ENCODE measurements at places on chromosomes 1 and 21. TPM values are rescaled to one million over a fixed set of nuclear protein-coding genes. Genes with fewer than 3 reads are reported as not detected.
A peak's percentile ranks its signal among the peaks of the same experiment; 100 is the strongest.

DNA sequence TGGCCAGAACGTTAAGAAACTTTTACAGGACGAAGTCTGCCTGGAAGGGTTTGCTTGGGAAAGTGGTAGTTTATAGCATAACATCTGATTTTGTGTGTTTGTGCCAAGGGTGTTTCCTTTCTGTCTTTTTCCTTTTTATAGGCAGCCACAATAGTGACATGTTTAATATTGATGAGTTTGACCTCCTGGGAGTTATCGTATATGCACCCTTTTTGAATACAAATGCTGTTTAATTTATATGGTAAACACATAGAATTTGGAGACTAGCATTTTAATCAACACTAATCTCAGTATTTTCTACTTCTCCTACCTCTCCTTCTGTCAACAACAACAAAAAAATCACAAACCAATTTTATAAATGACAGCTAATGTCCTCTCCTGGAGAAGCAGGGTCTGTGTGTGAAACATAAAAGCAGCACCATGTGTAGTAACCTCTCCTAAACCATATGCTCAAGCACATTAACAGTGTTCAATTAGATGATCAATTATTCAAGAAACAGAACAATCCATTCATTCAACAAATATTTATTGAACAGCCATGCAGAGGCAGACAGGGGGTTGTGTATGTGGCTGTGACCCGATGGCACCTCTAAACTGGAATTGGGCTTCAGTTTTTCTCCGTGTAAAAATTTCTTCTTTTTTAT lies 604 bp upstream of the FMN2 start:
- peak overlapping the region; percentile 39 for H3K4me3 ChIP-seq
- no peak overlapping the region for H3K27ac ChIP-seq
- H3K27me3 ChIP-seq = peaks cover 24% of the 10 kb centered on the region
- DNase-seq = no peak

The SPAG17 gene
- 46.1 TPM for total RNA-seq

The SFN gene
- total RNA-seq = 42.1 TPM

The INSRR gene
- total RNA-seq = not detected

DNA sequence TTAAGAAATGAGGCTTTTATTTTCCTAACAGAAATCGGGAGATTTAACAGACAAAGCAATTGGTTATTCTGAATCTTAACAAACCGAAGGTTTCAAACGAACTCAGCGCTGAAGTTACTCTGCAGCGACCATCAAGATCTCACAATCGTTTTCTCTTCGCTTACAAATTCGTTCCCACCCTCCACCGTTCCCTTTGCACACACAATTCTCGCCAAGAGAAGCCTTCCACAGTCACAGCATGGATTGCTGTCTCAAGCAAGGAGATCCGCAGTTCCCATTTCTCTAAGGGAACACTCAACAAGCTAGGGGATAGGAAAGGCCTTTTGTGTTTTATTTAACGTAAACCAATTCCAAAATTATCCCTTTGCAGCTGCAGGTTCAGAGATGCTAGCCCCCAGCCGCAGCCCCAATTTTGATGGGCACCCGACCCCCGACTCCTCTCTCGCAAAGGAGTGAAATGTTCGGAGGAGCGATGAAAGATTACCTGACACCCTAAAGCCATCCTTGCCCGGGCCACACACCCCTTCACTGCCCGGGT lies 755 bp downstream of the FBXO42 start:
- no peaks in the 10 kb centered on the region for H3K36me3 ChIP-seq
- H3K27me3 ChIP-seq = no peaks in the 10 kb centered on the region
- H3K4me1 ChIP-seq = peaks cover 16% of the 10 kb centered on the region

The KLF17 gene
- 0.37 TPM for total RNA-seq

GRCh38 chr1:42006836-42007235 lies 88.1 kb upstream of the HIVEP3 start:
- no peak overlapping the region for H3K27ac ChIP-seq
- peaks cover 6% of the 10 kb centered on the region for H3K4me1 ChIP-seq
- no peaks in the 10 kb centered on the region for H3K27me3 ChIP-seq
- no peaks in the 10 kb centered on the region for H3K36me3 ChIP-seq
- no peak for DNase-seq

- H3K4me1 ChIP-seq = peaks cover 6% of the 10 kb centered on the region
- no peak overlapping the region for H3K27ac ChIP-seq
- no peaks in the 10 kb centered on the region for H3K36me3 ChIP-seq
- no peak for DNase-seq
- no peak overlapping the region for H3K4me3 ChIP-seq
Observed at GRCh38 chr1:169364948-169365347, 2.6 kb downstream of the NME7 start.

The ESPN gene
- total RNA-seq = 12.2 TPM
